MCF 10A (cell line): ENCODE measurements at places on chromosomes 2 and 18.

DNA sequence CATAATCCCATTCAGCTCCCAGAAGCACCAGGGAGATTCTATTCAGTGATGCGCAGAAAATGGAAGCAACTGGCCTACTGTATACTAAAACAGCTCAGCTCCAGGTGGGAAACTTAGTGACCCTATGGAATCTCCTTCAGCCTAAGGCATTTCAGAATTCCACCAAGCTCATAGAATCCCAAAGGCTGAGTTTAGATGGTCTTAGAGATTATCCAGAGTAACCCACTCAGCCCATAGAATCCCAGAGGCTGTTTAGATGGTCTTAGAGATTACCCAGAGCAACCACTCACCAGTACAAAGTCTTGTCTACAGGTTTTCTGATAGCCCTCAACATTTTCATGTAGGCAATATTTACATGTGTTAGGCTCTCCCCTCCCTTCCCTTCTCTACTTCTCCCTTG is 232.0 kb upstream of the SLC14A2 start:
- DNase-seq = no peak

DNA sequence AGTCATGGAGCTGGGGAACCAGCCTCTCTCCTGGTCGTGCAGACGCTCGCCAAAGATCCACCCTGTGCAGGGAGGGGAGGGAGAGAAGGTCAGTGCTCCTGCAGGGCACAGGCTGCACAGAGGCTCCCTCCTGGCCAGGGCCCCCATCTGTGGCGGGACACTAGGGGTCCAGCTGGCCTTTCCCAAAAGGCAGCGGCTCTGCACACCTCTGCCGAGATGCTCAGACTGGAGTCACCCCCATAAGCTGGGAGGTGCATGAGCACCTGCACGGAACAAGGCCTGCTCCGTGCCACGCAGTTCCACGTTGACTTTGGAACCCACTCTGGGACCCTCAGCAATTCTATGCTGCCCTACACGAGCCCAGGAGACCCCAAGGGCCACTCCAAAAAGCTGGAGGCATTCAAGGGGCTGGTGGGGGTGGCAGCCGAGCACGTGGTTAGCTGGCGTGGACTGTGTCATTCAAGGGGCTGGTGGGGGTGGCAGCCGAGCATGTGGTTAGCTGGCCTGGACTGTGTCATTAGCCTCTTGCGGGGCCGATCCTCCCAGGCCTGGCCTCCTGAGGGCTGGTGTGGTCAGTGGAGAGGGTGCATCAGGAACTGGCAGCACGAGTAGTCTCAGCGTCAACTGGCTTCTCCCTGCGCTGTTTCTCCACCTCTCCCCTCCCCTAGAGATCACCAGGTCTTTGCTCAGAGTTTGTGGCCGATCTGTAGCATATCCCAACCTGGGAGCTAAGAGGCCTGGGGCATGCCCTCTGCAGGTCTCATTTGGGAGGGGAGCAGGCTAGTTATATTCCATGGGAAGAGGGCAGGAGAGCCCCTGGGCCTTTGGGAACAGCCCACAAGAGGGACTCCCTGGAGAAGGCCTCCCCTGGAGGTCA is 9.8 kb downstream of the SNORC start:
- no peak for DNase-seq

DNA sequence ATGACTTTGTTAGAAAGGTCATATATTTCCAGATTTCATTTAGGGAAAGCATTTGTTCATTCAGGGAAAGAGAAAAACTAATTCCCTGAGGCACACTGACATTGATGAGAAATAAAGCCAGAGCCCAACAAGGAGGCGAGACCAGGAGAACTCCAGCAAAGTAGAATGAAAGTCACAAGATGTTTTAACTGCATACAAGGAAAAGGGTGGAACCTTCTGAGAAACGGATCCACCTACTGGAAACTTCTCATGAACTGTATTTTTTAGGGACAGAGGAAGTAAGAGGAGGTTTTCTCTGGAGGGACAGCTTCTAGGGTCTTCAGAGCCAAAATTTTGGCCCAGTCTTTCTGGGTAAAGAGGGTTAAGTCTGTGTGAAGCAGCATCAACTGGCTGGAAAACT is 548.2 kb upstream of the PIK3C3 start:
- DNase-seq = no peak

DNA sequence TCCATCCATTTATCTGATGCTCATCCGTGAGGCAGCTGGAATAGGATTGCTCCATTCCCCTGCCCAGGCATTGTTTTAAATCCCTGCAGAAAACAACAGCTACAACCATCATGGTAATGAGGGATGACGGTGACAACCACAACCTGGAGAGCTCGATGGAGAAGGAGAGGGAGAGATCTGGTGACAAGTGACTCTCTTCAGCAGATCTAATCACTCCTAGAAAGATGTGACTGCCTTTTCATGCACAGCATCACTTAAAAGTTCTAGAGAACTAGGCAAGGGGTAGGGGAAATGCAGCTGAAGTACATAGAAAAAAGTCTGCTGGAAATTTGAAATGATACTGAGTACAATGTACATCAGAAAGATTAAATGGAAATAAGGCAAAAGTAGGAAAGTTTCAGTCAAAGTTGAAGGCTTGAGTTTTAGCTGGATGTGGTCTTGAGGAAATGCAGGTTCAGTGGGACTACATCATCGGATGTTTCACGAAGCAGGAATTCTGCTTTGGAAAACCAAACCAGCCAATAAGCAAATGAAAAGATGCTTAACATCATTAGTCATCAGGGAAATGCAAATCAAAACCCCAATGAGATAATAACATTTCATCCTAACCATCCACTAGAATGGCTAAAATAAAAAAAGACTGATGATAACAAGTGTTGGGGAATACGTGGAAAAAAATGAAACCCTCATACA is 6.8 kb upstream of the ARHGAP25 start:
- no peak for DNase-seq

- no peak for DNase-seq
Observed at GRCh38 chr2:199452260-199452990, 5.3 kb downstream of the SATB2 start.

DNA sequence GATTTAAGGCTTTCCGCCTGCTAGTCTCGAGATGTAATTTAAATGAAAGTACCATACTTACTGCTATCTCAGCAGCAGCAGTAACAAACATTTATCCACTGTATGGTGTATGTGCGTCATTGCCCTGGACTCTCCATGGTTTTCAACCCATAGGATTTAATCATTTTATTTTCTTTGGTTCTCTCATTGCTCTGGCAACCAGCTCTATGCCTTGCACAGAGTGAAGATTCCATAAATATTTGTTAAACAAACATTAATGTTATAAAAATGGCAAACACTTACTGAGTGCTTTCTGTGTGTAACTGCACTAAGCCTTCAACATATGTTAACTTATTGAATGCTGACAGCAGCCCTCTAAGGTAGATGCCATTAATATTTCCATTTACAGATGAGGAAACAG is 1.3 kb upstream of the LMAN1 start:
- no peak for DNase-seq

GRCh38 chr2:28404086-28404485 is 11.4 kb downstream of the FOSL2 start:
- no peak for DNase-seq

DNA sequence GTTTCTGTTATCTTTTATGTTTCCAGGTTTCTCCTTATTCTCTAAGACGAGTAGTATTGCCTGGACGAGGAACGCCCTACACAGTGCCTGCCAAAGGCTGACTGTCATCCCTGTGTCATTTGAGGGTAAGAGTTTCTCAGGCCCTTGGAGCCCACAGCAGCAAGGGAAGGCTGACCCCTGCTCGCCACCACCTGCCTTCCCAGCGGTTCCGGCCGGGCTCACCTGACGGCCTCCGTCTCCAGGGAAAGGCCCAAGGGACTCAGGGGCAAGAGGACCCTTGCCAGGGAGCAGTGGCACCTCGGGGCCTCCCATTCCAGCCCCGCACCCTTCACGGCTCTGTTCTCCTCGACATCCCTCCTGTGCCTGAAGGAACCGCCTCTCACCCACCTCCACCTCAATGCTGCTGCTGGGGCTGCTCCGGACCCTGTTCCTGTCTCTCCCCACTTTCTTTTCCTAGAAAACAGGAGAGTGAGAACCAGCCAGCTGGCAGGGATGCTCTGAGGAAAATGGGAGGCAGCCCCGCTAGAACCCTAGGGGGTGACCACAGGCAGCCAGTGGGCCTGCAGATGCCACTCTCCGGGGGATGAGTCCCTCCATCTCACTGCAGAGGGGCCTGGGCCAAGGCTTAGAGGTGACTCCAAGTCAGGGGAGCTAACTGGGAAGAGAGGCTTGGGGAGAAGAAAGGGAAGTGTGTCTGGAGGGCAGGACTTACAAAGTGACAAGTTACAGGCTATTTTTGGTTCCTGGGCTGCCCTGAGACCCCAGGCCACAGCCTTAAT is 1.9 kb downstream of the LIMS2 start:
- no peak for DNase-seq

DNA sequence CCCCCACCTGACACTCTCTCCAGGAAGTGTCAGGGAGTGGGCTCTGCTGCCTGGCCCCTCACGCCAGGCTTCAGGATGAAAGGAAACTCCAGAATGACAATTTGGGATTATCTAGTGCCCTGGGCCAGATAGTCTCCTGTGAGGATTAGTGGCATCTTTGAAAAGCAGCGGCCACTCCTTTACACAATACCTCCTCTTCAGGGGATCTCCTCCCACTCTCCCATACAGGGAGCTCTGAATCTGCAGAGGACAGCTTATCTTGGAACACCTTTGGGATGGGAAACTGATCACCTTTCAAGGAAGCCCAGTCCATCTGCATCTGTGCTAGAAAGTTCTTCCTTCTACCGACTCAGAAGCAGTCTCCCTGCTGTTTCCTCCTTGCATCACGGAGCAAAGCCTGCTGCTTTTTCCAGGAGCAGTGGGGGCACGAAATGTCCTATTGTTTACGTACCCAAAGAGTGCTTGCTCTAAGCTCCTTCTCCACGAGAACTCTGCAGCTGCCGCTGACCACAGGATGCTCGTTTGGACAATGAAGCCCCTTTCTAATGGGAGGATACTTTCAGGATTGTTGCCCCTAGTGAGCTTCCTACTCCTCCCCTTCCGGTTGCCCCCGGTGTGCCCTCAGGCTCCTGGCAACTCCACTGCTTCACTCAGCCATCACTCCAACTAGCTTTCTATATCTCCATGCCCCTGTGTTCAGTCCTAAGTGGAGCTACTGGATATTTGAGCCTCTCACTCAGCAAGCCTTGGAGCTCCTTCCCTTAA is 31.5 kb downstream of the SIX3 start:
- no peak for DNase-seq

DNA sequence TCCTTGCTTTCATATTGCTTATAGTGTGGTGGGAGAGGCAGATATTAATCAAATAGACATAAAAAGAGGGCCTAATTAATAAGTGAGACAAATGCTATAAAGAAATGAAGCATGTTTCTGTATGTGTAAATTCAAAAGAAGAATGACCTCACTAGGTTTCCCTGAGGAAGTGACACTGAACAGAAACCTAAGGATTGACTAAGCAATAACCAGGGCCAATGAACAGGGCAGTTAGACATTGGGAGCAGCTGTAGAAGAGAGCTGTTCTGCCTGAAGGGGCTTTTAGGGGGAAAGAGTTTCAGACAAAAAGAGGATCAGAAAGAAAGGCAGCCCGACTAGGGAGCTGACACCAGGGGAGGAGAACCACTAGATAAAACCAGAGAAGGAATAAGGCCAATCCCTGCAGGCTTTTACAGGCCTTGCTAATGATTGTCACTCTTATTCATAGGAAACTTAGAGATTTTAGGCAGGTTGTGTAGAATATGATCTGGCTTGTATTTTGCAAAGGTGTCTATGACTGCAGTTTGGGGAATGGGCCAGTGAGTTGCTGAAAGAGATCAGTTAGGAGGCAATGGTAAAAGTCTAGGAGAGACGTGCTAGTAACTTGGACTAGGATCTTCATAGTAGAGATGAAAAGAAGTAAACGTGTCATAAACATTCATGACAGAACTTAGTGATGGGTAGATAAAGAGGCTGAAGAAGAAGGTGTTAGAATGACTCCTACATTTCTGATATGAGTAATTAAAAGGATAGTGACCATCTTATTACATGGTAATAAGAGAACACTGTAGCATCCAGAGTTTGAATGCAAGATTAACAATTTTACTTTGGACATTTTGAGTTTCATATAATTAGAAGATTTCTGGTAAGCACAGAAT is 26.8 kb upstream of the NABP1 start:
- DNase-seq = no peak

- DNase-seq = no peak
Observed at GRCh38 chr2:16653799-16654198, 11.8 kb downstream of the CYRIA start.

DNA sequence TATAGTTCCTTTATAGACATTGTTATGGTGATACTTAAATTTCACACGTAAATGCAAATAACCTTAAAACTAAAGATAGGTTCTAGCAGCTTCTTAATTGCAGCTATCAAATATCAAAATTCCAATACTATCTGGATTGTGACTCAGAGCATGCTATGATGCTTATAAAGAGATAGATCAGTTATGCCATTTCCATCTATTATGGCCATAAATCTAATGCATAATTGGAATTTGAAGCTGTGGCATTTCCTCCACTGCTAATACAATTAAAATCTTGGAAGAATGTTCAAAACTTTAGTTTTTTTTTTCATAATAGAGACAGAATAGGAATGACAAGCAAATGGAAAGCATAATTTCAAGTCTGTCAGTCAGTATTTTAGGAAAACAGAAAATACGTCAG is 220.8 kb upstream of the GALNT5 start:
- no peak for DNase-seq

DNA sequence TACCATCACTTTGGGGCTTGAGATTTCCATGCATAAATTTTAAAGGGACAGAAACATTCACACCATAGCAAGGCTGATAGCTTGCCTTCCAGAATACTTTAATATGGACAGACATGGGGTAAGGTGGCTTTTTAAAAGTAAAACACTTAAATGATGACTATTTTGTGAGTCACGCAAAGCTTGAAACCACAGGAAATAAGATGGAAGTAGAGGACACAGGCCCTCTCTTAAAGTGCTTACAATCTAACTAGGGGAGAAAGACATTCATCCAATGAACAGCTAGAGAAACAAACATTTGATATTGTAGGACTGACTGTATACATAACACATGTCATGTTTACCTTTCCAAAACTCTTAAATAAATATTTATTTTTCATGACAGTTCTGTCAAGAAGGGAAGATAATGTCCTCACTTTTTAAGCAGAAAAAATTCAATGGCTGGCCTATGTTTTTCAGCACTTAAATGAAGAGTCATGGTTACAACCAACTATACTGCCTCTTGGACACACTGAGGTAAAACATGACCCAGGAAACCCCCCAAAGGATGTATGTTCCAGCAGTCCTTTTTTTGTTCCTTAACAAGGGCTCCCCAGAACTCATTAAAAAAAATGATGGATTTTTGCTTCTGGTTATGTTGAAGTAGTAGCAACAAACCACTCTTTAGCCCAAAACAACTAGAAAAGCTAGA is 120.0 kb upstream of the RBMS1 start:
- peak; percentile 64 for DNase-seq
